Renal pelvis (tissue), 12 donors: ENCODE measurements at places on chromosomes 12 and 14. TPM values are rescaled to one million over a fixed set of nuclear protein-coding genes. Genes with fewer than 3 reads are reported as not detected.

DNA sequence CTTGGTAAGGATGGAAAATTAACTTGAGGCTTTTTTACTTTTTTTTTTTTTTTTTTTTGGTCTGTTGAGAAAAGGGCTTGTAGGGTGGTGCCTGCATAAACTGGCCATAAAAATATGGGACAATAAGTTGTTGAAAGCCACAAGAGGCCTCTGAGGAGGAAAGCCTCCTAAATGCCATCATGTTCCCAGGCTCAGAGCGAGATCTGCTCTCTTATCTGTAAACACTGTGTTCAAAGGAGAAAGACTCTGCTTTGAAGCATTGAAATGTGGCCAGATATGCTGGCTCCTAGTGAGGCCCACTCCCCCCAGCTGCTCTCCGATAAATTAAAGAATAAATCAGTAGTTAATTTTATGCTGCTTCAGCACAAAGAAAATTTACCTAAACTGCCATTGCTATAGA, 504.9 kb downstream of the DIO2 start:
- no peak for DNase-seq

GRCh38 chr12:27967551-27968054, 4.9 kb downstream of the PTHLH start:
- no peak for DNase-seq

DNA sequence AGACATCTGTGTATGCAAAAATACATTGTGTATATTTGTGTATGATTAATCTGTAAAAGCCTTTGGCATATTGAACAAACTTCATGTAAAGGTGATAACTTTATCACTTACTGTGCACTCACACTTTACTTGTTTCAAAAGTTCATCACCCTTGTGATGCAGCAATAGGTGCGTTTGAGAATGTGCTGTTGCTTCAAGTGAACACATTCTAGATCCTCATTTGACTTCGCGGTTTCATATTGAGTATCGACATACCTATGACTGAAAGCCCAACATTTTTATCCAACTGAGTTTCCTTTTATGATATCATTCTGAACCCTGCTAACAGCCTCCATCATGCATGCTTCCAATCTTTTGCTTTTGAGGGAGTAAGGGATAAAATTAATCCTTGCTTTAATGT, 1086.9 kb downstream of the TMEM121 start:
- no peak for DNase-seq

DNA sequence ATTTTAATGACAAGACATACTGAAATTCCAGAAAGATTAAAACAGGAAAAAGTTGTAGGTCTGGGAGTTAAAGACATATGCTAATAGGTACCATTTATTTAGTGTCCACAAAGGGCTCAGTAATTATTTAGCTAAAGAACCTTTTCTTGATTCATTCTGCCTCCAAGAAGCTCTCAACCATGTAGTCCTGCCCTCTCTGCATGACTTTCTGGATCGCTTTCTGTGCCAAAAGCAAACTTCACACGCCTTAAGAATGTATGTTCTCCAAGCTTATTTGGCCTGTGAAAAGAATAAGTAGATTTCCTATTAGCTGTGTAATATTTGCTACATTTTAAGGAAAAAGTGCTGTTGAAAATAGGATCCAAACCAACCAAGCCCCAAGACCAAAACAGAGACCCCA, 291.7 kb downstream of the C12orf75 start:
- no peak for DNase-seq

- DNase-seq = peak; percentile 44
These were observed at the start of gene STYK1 for GRCh38 chr12:10673659-10674384. Gene STYK1 (minus strand): TSS chr12:10674052. CDS start chr12:10634618, 39,434 bp downstream.

DNA sequence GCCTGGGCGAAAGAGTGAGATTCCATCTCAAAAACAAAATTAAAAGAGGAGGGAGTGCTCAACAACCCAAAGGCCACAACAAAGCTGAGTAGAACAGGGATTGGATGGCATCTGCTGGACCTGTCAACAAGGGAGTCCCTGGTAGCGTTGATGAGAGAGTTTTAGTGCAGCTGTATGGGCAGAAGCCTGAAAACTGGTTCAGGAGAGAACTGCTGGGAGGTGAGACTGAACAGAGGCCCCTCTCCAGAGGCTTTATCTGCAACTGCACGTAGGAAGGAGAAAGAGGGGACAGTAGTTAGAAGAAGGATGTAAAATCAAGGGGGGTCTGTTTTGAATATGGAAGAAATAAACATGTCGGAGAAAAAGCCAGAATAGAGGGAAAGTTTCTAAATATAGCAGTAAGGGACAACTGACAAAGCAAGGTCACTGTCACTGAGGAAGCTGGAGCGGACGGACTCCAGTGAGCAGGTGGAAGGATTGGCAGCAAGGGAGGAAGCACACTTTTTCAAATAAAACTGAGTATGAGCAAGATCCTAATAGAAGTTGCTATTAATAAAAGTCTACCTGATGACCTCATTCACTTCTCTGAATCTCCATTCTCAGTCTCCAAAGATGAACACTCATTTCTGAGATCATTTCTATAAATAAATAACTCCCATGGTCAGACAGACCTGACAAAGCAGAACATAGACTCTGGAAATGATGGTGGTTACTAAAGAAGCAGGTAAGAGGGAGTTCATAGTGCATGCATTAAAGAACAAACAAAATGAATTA, 11.8 kb upstream of the ATF1 start:
- no peak for DNase-seq

DNA sequence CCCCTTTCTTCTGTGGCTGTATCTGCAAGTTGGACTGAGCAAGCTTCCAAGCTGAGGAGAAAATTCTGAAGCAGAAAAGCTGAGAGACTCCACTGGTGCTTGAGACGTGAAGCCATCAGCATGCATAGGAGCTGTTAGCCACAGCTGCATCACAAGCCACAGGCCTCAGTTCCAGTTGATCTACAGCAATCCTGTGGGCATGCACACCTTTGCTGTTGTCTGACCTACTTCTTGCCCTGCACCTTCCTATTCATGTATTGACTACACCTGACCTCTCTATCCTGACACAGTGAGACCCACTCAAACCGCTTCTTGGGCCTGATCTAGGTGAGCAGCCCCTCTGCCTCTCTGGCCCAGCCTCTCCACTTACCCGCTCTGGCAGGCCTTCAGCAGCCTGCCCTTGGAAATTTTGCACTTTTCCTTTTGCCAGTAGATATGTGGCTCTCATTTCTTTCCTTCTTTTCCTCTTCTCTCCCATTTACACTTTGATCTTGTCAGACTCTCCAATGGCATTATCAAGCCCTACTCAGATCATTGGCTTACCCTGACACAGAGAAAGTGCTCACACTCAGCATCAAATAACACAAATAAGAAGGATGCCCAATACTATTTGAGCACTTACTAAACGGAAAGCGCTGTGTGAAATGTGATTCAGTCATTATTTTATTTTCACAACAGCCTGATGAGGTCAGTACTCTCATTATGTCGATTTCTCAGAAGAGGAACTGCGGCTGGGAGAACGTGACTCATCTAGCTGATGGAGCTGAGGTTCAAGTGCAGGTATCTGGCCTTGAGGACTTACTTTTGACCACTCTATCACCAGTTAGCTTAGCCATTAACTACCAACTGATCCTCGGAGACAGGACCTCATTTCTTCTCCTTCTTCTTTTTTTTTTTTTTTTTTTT, 21.9 kb upstream of the PTGR2 start:
- no peak for DNase-seq

DNA sequence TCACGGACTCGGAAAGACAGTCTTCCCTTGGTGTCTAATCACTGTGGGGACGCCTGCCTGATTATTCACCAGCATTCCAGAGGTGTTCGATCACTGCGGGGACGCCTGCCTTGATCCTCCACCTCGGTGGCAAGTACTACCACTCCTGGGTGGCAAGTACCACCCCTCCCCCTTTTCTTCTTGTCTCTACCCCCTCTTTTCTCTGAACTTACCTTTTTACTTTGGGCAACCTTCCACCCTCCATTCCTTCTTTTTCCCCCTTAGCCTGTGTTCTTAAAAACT, 12.0 kb upstream of the LGMN start:
- no peak for DNase-seq

GRCh38 chr12:98418357-98419075, 96.9 kb upstream of the TMPO start:
- peak; percentile 69 for DNase-seq

- no peak for DNase-seq
These were observed 10.7 kb upstream of the GPX2 start for GRCh38 chr14:64953310-64953654.

- DNase-seq = peak; percentile 26
These were observed 379.3 kb downstream of the NAV3 start for GRCh38 chr12:78209846-78210505.

GRCh38 chr12:116687888-116688287, 50.0 kb downstream of the SPRING1 start:
- DNase-seq = no peak

The L3HYPDH gene
- 57.7 TPM for polyA plus RNA-seq

The NOVA1 gene
- 25.1 TPM for polyA plus RNA-seq

DNA sequence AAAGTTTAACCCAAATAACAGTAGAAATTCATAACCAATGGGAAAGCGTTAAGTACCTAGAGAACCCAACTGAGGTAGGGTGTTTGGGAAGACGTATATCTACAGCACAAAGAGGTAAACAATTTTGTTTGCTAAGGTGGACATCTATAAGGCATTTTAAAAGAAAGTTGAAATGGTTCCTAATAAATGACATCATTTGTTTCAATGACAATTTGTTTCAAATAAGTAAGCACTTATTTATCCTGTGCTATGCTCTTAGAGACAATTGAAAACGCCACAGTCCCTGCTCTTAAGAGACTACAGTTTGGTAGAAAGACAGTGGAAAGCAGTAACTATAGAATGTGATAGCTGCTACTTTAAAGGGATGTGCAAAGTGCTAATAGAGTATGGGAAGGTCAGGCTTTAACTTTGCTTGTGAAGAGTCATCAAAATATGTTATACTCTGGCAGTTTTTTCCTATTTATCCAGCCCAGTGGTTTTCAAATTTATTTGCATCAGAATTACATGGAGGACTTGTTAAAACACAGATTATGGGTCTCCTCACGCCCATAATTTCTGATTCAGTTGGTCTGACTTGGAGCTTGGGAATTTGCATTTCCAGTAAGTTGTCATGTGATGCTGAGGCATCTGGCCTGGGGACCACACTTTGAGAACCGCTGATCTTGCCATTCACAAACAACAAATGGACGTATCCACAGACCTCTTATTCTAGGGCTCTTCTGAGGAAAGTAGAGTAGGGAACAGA, 19.6 kb upstream of the SMCO2 start:
- DNase-seq = no peak
